Motor neuron (in vitro differentiated cells): ENCODE measurements at places on chromosomes 3 and 15.

DNA sequence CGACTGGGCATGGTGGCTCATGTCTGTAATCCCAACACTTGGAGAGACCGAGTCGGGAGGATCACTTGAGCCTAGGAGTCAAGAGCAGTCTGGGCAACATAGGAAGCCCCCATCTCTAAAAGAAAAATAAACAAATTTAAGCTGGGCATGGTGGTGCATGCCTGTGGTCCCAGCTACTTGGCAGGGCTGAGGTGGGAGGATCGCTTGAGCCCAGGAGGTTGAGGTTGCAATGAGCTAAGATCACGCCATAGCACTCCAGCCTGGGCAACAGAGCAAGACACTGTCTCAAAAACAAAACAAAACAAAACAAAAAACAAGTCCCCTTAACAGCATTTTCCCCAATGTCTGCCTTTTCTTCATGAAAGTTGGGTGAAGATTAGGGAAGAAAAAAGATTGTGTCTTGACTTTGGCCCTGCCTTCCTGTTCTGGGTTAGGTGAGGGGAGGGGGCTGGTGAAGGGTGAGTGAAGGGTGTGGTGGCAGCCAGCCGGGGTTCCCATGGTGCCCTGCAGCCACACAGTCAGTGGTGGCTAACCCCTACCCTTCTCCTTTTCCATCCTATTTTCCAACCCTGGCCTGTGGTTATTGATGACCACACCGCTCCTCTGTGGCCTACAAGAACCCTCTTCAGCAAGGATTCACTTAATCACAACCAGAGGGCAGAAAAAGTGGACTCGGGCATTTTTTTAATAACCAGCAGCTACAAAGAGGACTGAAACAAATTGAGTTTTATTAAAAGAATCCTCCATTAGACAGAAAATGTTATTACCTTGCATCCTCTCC is 28.4 kb upstream of the SMAD3 start:
- no peak for ATAC-seq

GRCh38 chr3:196145468-196146262 is 63.8 kb upstream of the TFRC start:
- ATAC-seq: no peak

GRCh38 chr3:8112587-8112986 is 389.0 kb upstream of the LMCD1 start:
- ATAC-seq: peak; percentile 50

- no peak for ATAC-seq
Measured at GRCh38 chr3:13371100-13372075, 48.7 kb downstream of the NUP210 start.

DNA sequence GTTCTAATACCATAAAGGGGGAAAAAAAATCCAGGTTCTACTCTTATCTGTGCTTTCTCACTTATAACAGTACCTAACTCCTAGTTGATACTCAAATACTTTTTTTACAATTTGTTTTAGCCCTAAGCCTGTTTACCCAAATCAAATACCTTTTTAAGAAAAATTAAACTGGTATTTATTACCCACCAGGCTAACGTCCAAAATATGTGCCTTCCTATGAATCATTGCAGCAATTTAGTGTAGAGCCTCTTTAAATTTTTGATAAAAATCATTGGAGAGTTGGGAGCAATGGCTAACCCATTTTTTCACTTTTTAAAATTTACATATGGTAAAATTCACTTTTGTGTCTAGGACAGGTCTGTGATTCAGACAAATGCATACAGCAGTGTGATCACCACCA is 27.9 kb downstream of the FILIP1L start:
- ATAC-seq: no peak
